Karpas-422 (cell line): ENCODE measurements at places on chromosomes 5 and 9. TPM values are rescaled to one million over a fixed set of nuclear protein-coding genes. Genes with fewer than 3 reads are reported as not detected.

DNA sequence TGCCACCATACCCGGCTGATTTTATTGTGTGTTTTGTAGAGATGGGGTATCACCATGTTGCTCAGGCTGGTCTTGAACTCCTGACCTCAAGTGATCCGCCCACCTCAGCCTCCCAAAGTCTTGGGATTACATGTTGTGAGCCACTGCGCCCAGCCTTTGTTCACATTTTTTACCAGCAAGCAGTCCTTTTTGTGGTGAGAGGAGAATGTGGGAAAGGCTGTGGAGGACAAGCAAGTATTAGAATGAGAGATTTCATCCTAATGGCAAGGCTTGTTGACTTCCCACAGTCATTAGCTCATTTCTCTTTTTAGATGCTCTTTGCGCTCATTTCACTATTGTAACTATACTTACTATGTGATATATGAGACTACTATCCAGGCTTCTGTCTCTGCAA is 6.1 kb downstream of the IL31RA start:
- H3K4me1 ChIP-seq, result no peaks in the 10 kb centered on the region
- no peak overlapping the region for H3K27ac ChIP-seq
- no peak for DNase-seq
- no peaks in the 10 kb centered on the region for H3K36me3 ChIP-seq
- H3K4me3 ChIP-seq, result no peak overlapping the region

- peaks cover 10% of the 10 kb centered on the region for H3K36me3 ChIP-seq
- H3K4me1 ChIP-seq, result no peaks in the 10 kb centered on the region
- no peak overlapping the region for H3K27ac ChIP-seq
- DNase-seq, result no peak
- H3K27me3 ChIP-seq, result no peaks in the 10 kb centered on the region
- H3K4me3 ChIP-seq, result no peak overlapping the region
Measured at GRCh38 chr5:179867476-179867875, 8.9 kb upstream of the MRNIP start.

- DNase-seq, result no peak
- no peak overlapping the region for H3K27ac ChIP-seq
- no peaks in the 10 kb centered on the region for H3K36me3 ChIP-seq
- no peaks in the 10 kb centered on the region for H3K27me3 ChIP-seq
Measured at GRCh38 chr9:118318770-118319431, 614.7 kb downstream of the TLR4 start.

- no peaks in the 10 kb centered on the region for H3K36me3 ChIP-seq
- H3K27ac ChIP-seq, result no peak overlapping the region
Measured at GRCh38 chr9:117535973-117536372, 121.1 kb upstream of the ASTN2 start.

- H3K4me3 ChIP-seq, result no peak overlapping the region
- H3K36me3 ChIP-seq, result no peaks in the 10 kb centered on the region
- no peak overlapping the region for H3K27ac ChIP-seq
- DNase-seq, result no peak
- peaks cover 33% of the 10 kb centered on the region for H3K4me1 ChIP-seq
- no peaks in the 10 kb centered on the region for H3K27me3 ChIP-seq
Measured at GRCh38 chr5:133921979-133922378, 46.4 kb downstream of the C5orf15 start.

GRCh38 chr5:68242743-68243142 is 27.2 kb downstream of the PIK3R1 start:
- no peaks in the 10 kb centered on the region for H3K36me3 ChIP-seq
- DNase-seq, result no peak
- no peaks in the 10 kb centered on the region for H3K27me3 ChIP-seq
- no peak overlapping the region for H3K4me3 ChIP-seq
- peaks cover 43% of the 10 kb centered on the region for H3K4me1 ChIP-seq

- no peaks in the 10 kb centered on the region for H3K4me1 ChIP-seq
- no peak overlapping the region for H3K27ac ChIP-seq
- H3K27me3 ChIP-seq, result no peaks in the 10 kb centered on the region
- H3K36me3 ChIP-seq, result no peaks in the 10 kb centered on the region
- DNase-seq, result no peak
Measured at GRCh38 chr5:115402822-115403577, 106.5 kb upstream of the CCDC112 start.

DNA sequence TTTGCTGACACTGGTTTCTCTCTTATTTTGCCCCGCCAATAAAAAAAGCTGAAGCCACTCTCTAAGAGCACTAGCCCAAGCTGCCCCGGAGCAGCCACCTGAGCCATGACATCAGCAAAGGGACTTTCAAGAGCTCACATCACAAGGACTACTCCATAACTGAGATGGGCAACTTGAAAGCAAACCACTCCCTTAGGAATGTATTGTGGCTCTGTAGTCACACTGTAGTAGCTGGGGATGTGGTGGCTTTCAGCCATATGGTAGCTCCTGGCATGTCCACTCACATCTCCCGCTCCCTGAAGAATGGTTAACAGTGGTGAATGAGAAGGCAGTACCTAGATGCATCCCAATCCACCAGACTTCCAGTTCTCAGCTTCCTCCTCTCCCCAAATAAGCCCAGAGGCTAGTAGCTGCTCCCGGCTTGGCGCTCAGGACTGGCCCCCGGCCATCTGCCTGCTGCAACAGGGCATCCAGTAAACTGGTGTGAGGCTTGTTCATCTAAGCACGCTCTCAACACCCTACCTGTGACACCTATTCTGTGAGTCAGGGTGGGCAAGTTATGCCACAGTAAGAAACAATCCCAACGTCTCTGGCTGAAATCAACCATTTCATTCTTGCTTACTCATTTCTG is 63.7 kb downstream of the S1PR3 start:
- H3K27me3 ChIP-seq, result no peaks in the 10 kb centered on the region; the same call in 1 of the 2 replicates
- H3K4me1 ChIP-seq, result no peaks in the 10 kb centered on the region
- H3K4me3 ChIP-seq, result no peak overlapping the region
- H3K27ac ChIP-seq, result no peak overlapping the region
- no peaks in the 10 kb centered on the region for H3K36me3 ChIP-seq

GRCh38 chr5:150172556-150172955 is 6.0 kb downstream of the CDX1 start:
- no peaks in the 10 kb centered on the region for H3K36me3 ChIP-seq
- no peak overlapping the region for H3K27ac ChIP-seq
- no peaks in the 10 kb centered on the region for H3K27me3 ChIP-seq
- no peak overlapping the region for H3K4me3 ChIP-seq

DNA sequence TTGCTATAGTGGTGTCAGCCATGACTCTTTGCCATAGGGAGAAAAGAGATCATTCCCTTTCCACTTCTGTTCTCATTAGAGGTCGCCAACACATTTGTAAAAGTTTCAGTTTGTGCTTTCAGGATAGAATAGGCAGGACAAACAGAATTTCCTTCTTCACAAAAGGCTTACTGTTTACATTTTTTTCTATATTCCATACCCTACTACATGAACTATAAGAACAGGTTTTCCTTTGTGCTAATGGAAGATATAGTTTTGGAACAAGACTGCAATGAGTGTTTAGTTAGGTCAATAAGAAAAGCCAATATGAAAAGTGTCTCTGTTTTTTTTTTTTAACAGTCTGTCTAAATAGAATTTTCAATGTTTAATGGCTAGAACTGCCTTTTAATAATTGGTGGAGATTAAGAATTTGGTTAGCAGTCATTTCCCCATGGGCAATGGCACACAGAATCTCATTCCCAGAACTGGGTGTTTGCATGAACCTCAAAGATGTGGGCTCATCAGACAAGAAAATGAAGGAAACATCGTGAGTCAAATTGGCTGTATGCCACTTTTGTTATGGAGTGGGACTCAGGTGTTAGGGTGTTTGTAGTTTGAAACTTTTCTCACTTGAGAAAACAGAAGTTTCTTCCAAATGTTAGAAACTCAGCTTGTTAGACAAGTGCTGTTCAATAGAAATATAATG is 75.2 kb upstream of the PRLR start:
- H3K27ac ChIP-seq, result no peak overlapping the region
- no peaks in the 10 kb centered on the region for H3K36me3 ChIP-seq
- H3K4me1 ChIP-seq, result no peaks in the 10 kb centered on the region
- no peak for DNase-seq
- no peak overlapping the region for H3K4me3 ChIP-seq

- H3K36me3 ChIP-seq, result no peaks in the 10 kb centered on the region
- peaks cover 5% of the 10 kb centered on the region for H3K4me1 ChIP-seq
- no peak overlapping the region for H3K27ac ChIP-seq
- DNase-seq, result no peak
Measured at GRCh38 chr9:93960221-93960970, 5.2 kb upstream of the BARX1 start.

- DNase-seq, result no peak
- no peak overlapping the region for H3K4me3 ChIP-seq
- no peak overlapping the region for H3K27ac ChIP-seq
- H3K27me3 ChIP-seq, result no peaks in the 10 kb centered on the region
- no peaks in the 10 kb centered on the region for H3K4me1 ChIP-seq
Measured at GRCh38 chr9:32306006-32306405, 78.4 kb upstream of the ACO1 start.

GRCh38 chr9:135769489-135770202 is 67.7 kb downstream of the KCNT1 start:
- H3K4me3 ChIP-seq, result no peak overlapping the region
- no peaks in the 10 kb centered on the region for H3K4me1 ChIP-seq
- H3K36me3 ChIP-seq, result no peaks in the 10 kb centered on the region

GRCh38 chr9:93682155-93682968 is 106.0 kb downstream of the PHF2 start:
- no peak overlapping the region for H3K27ac ChIP-seq
- H3K36me3 ChIP-seq, result no peaks in the 10 kb centered on the region
- DNase-seq, result peak; percentile 85
- H3K4me1 ChIP-seq, result no peaks in the 10 kb centered on the region

- H3K27ac ChIP-seq, result no peak overlapping the region
- no peak for DNase-seq
- H3K27me3 ChIP-seq, result no peaks in the 10 kb centered on the region
- H3K4me1 ChIP-seq, result peaks cover 6% of the 10 kb centered on the region; the same call in 1 of the 2 replicates
- H3K36me3 ChIP-seq, result no peaks in the 10 kb centered on the region
Measured at GRCh38 chr5:95780597-95780996, 41.9 kb downstream of the GLRX start.

DNA sequence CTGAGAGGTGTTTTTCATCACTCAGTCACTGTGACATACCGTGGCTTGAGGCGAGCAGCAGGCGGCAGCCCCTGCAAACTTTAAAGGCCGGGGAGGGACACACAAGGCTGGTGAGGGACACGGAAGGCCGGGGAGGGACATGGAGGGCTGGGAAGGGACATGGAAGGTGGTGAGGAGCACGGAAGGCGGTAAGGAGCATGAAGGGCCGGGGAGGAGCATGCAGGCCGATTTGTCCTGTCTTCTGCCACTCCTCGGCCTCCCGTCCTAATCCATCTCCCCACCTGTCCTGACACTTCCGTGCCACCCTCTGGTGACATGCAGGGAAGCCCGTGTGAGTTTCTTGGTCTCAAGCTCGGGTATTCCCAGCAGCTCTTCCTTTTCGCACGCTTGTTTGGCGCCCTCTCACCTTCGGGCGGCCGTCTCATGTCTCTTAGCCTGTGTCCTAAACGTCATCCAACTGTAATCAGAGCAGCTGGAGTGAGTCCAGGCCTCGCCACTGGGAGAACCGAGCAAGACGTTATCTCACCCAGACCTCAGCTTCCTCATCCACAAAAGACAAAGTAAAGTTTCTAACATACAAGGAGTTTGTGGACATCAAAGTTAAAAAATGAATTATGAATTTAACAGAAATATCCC is 126.5 kb downstream of the MRPL36 start:
- H3K4me1 ChIP-seq, result no peaks in the 10 kb centered on the region
- H3K27me3 ChIP-seq, result no peaks in the 10 kb centered on the region
- no peak overlapping the region for H3K27ac ChIP-seq
- no peak for DNase-seq
- no peak overlapping the region for H3K4me3 ChIP-seq
- H3K36me3 ChIP-seq, result no peaks in the 10 kb centered on the region

DNA sequence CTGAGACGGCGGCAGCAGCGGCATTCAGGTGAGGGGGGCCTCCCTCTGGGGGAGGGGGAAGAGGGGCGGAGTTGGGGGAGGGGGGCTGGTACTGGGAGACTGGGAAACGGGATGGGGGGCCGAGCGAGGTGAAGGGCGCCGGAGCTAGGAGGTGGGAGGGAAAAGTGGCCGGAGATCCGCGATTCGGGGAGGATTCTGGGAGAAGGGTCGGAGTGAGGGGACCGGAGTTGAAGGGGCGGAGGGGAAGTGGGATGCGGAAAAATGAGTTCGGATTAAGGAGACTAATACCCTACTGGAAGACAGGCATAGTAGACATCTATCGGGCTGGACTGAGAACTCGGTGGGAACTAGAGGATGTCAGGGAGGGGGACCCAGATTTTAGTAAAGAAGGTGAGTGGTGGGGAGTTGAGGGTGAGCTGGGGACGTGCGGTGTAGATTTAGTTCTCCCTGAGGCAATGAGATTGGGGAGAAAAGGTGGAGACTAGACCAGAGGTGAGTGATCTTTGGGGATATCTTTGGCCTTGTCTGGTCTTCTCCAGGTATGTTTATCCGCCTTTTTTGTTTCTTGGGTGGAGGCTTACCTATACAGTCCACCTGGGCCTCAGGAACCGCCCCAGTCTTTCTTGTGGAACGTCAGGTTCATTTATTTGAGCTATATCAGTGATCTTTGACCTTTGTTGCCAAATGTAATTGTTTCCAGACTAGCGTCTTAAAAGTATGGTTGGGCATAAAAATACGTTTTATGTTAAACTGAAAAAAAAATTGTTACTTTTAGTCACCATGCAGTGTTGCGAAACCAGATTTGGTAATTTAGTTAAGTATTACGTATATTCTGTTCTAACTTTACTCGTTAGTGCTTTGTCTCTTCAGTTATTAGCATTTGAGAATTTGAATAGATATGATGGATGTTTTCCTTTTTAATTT is 632 bp downstream of the UBAP1 start:
- peak; percentile 57 for DNase-seq
- H3K4me3 ChIP-seq, result peak overlapping the region; percentile 95
- peaks cover 16% of the 10 kb centered on the region for H3K4me1 ChIP-seq
- H3K27ac ChIP-seq, result peak overlapping the region; percentile 40
- H3K27me3 ChIP-seq, result no peaks in the 10 kb centered on the region
- H3K36me3 ChIP-seq, result no peaks in the 10 kb centered on the region

- H3K27ac ChIP-seq, result no peak overlapping the region
- no peaks in the 10 kb centered on the region for H3K4me1 ChIP-seq
- no peaks in the 10 kb centered on the region for H3K27me3 ChIP-seq
- H3K4me3 ChIP-seq, result no peak overlapping the region
- no peaks in the 10 kb centered on the region for H3K36me3 ChIP-seq
Measured at GRCh38 chr5:54229041-54229780, 81.2 kb downstream of the ARL15 start.

- H3K4me1 ChIP-seq, result no peaks in the 10 kb centered on the region
- H3K27me3 ChIP-seq, result no peaks in the 10 kb centered on the region
- no peaks in the 10 kb centered on the region for H3K36me3 ChIP-seq
- H3K4me3 ChIP-seq, result no peak overlapping the region
Measured at GRCh38 chr9:109561137-109561536, 63.0 kb upstream of the PTPN3 start.

The EXOC3 gene
- 24.4 and 39.8 TPM in 2 replicates for total RNA-seq

The FOXD4L6 gene
- 0.30 and 1.5 TPM in 2 replicates for total RNA-seq

The SLIT3 gene
- not detected in 2 replicates for total RNA-seq

The ADGRV1 gene
- total RNA-seq, result 0.04 TPM in 1 of 2 replicates, not detected in the other

The TRPM3 gene
- total RNA-seq, result not detected in 2 replicates

The AGGF1 gene
- 25.9 and 31.1 TPM in 2 replicates for total RNA-seq

The PCDHB7 gene
- not detected in 2 replicates for total RNA-seq

The TMEM215 gene
- total RNA-seq, result not detected in 2 replicates

The SEMA4D gene
- total RNA-seq, result 2.3 and 5.3 TPM in 2 replicates

The CAPSL gene
- not detected in 2 replicates for total RNA-seq

The CARTPT gene
- not detected in 2 replicates for total RNA-seq
